SK-N-SH (cell line): ENCODE measurements at places on chromosomes 2 and 18. TPM values are rescaled to one million over a fixed set of nuclear protein-coding genes. Genes with fewer than 3 reads are reported as not detected.

GRCh38 chr2:152426801-152427200, 91.8 kb downstream of the FMNL2 start:
- DNase-seq = no peak
- no peak overlapping the region for H3K4me3 ChIP-seq
- no peak overlapping the region for H3K27ac ChIP-seq
- no peaks in the 10 kb centered on the region for H3K36me3 ChIP-seq
- H3K27me3 ChIP-seq = no peaks in the 10 kb centered on the region
- H3K4me1 ChIP-seq = peaks cover 12% of the 10 kb centered on the region

GRCh38 chr2:211930331-211930730, 608.3 kb downstream of the ERBB4 start:
- no peaks in the 10 kb centered on the region for H3K4me1 ChIP-seq
- H3K27ac ChIP-seq = no peak overlapping the region
- H3K27me3 ChIP-seq = no peaks in the 10 kb centered on the region

DNA sequence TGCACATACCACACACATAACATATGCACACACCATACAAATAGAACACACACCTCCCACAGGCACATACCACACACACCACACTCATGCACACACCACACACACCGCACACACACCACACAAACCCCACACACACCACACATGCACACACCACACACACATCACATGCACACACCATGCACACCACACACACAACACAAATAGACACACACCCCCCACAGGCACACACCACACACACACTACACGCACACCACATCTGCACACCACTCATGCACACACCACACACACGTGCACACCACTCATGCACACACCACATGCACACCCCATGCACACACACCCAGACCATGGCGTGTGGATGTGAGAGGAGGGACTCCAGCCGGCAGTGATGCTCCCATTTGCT, 161.7 kb upstream of the TPO start:
- no peaks in the 10 kb centered on the region for H3K27me3 ChIP-seq
- no peak overlapping the region for H3K27ac ChIP-seq
- H3K4me3 ChIP-seq = no peak overlapping the region
- no peak for DNase-seq

GRCh38 chr2:3262437-3263388, 114.9 kb downstream of the EIPR1 start:
- no peaks in the 10 kb centered on the region for H3K36me3 ChIP-seq
- H3K27ac ChIP-seq = no peak overlapping the region
- H3K27me3 ChIP-seq = no peaks in the 10 kb centered on the region
- H3K4me3 ChIP-seq = no peak overlapping the region

DNA sequence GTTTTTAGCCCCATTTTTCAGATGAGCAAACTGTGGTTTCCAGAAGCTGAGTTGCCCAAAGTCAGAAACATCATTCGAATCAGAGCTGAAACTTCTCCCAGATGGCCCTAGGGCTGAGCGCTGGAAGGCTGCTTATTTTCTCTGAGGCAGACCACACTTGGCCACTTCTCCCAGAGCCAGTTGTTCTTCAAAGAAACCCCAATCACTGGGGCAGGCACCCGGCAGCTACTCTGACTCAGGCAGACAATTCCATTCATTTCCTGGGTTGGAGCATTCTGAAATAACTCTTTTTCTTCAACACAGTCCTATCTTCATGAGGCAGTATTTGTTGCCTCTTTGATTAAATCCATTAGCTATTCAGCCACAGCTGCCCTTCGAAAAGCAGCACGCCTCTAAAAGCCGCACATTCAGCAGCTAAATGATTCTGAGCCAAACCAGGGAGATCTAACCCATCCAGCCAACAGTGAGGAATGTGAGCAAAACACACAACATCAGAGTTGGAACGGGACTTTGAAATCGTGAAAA, 40.9 kb downstream of the LRATD1 start:
- no peak overlapping the region for H3K4me3 ChIP-seq
- no peak overlapping the region for H3K27ac ChIP-seq
- DNase-seq = no peak
- no peaks in the 10 kb centered on the region for H3K36me3 ChIP-seq
- peaks cover 12% of the 10 kb centered on the region for H3K4me1 ChIP-seq

- no peaks in the 10 kb centered on the region for H3K27me3 ChIP-seq
- no peak for DNase-seq
- no peak overlapping the region for H3K4me3 ChIP-seq
- no peaks in the 10 kb centered on the region for H3K4me1 ChIP-seq
These were observed 390.4 kb downstream of the TSN start for GRCh38 chr2:122145856-122146255.

- H3K27ac ChIP-seq = no peak overlapping the region
- no peak overlapping the region for H3K4me3 ChIP-seq
- H3K4me1 ChIP-seq = no peaks in the 10 kb centered on the region
- no peaks in the 10 kb centered on the region for H3K27me3 ChIP-seq
These were observed 41.1 kb upstream of the REG3G start for GRCh38 chr2:78984386-78984785.

Gene WDR12
- polyA plus RNA-seq = 21.2 and 41.0 TPM in 2 replicates

Gene EIPR1
- polyA plus RNA-seq = 85.9 and 103 TPM in 2 replicates

Gene SLC9A2
- polyA plus RNA-seq = not detected in 2 replicates

DNA sequence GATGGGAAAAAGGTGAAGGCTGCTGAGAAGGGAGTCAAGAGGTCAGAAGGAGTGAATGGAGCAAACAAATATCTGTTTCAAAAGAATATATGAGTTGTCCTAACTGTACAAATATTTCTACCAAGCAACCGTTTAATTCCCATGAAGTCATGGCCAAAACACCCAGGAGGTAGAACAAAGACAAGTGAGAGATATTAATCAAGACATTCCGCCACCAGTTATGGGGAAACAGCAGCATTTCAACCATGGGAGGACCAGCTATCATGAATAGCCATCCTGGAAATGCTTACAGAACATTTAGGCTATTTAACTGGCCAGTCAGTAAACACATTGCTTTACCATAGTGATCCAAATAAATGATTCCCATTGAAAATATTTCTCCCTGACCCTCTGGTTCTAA, 396.3 kb downstream of the IRS1 start:
- H3K36me3 ChIP-seq = no peaks in the 10 kb centered on the region
- DNase-seq = no peak
- peak overlapping the region; percentile 51 for H3K27ac ChIP-seq
- H3K27me3 ChIP-seq = no peaks in the 10 kb centered on the region
- no peak overlapping the region for H3K4me3 ChIP-seq

GRCh38 chr18:6207116-6207515, 207.6 kb downstream of the L3MBTL4 start:
- H3K27ac ChIP-seq = no peak overlapping the region
- H3K4me1 ChIP-seq = no peaks in the 10 kb centered on the region
- no peaks in the 10 kb centered on the region for H3K27me3 ChIP-seq
- no peak overlapping the region for H3K4me3 ChIP-seq
- no peaks in the 10 kb centered on the region for H3K36me3 ChIP-seq

DNA sequence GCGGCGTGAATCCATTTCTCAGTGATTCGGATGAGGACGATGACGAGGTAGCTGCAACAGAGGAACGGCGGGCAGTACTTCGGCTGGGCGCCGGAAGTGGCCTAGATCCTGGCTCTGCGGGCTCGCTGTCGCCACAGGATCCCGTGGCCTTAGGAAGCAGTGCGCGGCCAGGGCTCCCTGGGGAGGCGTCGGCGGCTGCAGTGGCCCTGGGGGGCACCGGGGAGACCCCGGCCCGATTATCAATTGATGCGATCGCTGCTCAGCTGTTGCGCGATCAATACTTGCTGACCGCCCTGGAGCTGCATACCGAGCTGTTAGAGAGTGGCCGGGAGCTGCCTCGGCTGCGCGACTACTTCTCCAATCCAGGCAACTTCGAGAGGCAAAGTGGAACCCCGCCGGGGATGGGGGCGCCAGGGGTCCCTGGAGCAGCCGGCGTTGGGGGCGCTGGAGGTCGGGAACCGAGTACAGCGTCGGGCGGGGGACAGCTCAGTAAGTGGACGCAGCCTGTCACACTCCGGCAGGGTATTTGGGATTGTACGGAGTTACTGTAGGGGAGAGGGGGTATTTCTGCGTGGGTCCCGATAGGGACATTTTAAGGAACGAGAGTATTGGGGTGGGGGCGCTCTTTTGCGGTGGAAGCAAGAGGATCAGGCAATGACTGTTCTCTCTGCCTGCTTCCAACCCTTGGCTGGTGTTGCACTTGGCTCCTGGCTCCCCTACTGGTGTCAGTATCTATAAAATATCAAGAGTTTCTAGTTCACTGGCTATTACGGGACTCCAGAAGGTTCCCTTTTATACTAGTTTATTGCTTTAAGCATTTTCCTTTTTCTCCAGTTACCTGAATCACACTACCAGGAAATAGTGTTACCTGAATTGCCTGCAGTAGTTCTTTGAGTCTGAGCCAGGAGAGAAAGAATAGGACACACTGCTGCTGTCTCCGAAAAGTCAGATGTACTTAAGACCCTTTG, 772 bp downstream of the RELCH start:
- H3K4me1 ChIP-seq = peaks cover 17% of the 10 kb centered on the region; the same call in 1 of the 2 replicates
- H3K36me3 ChIP-seq = peaks cover 11% of the 10 kb centered on the region
- H3K4me3 ChIP-seq = peak overlapping the region; percentile 100
- no peak for DNase-seq
- H3K27me3 ChIP-seq = no peaks in the 10 kb centered on the region

- H3K4me1 ChIP-seq = peaks cover 16% of the 10 kb centered on the region
- H3K36me3 ChIP-seq = no peaks in the 10 kb centered on the region
- no peaks in the 10 kb centered on the region for H3K27me3 ChIP-seq
- no peak overlapping the region for H3K27ac ChIP-seq
These were observed 23.2 kb downstream of the CTIF start for GRCh38 chr18:48562075-48562474.

- no peaks in the 10 kb centered on the region for H3K36me3 ChIP-seq
- no peak for DNase-seq
- no peak overlapping the region for H3K27ac ChIP-seq
- no peaks in the 10 kb centered on the region for H3K27me3 ChIP-seq
- no peak overlapping the region for H3K4me3 ChIP-seq
These were observed 89.3 kb upstream of the OTOS start for GRCh38 chr2:240229603-240230235.

GRCh38 chr2:208501206-208501605, 94.6 kb downstream of the PTH2R start:
- H3K4me1 ChIP-seq = no peaks in the 10 kb centered on the region
- DNase-seq = no peak
- no peak overlapping the region for H3K27ac ChIP-seq
- no peak overlapping the region for H3K4me3 ChIP-seq
- H3K36me3 ChIP-seq = no peaks in the 10 kb centered on the region

- H3K27me3 ChIP-seq = no peaks in the 10 kb centered on the region
- no peaks in the 10 kb centered on the region for H3K36me3 ChIP-seq
- H3K4me1 ChIP-seq = peaks cover 14% of the 10 kb centered on the region
- peak overlapping the region; percentile 60 for H3K27ac ChIP-seq
These were observed 249.0 kb upstream of the TANK start for GRCh38 chr2:160911258-160911657.

GRCh38 chr2:119290859-119291587, 67.4 kb downstream of the STEAP3 start:
- no peaks in the 10 kb centered on the region for H3K27me3 ChIP-seq
- peak overlapping the region; percentile 26; the same call in 1 of the 2 replicates for H3K4me3 ChIP-seq
- H3K36me3 ChIP-seq = no peaks in the 10 kb centered on the region
- H3K4me1 ChIP-seq = no peaks in the 10 kb centered on the region
- no peak overlapping the region for H3K27ac ChIP-seq

Gene CCT4
- polyA plus RNA-seq = 75.0 and 75.1 TPM in 2 replicates

Gene PRSS56
- not detected in 2 replicates for polyA plus RNA-seq

Gene PRKCE
- polyA plus RNA-seq = 16.3 and 20.4 TPM in 2 replicates

Gene GREB1
- polyA plus RNA-seq = 2.7 and 2.9 TPM in 2 replicates

GRCh38 chr2:38533180-38533579, 69.5 kb downstream of the HNRNPLL start:
- H3K27ac ChIP-seq = no peak overlapping the region
- no peaks in the 10 kb centered on the region for H3K36me3 ChIP-seq
- no peaks in the 10 kb centered on the region for H3K4me1 ChIP-seq
- no peaks in the 10 kb centered on the region for H3K27me3 ChIP-seq

Gene CHRNG
- not detected in 2 replicates for polyA plus RNA-seq

Gene DAPL1
- polyA plus RNA-seq = not detected in 2 replicates

- no peaks in the 10 kb centered on the region for H3K36me3 ChIP-seq
- no peak for DNase-seq
- H3K4me3 ChIP-seq = no peak overlapping the region
- H3K4me1 ChIP-seq = no peaks in the 10 kb centered on the region
- no peak overlapping the region for H3K27ac ChIP-seq
These were observed 92.0 kb downstream of the POU3F3 start for GRCh38 chr2:104945866-104946265.

DNA sequence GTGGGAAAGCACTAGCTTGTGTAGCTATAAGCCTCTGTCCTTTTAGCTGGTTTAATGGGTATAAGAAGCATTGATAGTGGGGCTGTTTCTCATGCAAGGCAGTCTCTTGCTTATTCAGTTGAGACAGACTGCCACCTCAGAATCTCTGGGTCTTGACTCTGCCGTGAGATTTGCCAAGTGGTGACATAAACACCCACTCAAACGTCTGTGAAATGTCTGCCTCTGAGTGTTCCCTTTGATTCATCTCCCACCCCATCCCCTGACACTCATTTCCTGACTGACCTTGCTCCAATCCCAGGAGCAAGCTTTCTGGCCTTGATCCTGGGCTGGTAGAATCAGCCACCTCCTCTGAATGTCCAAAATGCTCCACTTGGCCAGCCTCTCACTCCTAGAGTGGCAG, 141.9 kb upstream of the RBMS1 start:
- H3K27ac ChIP-seq = no peak overlapping the region
- no peak for DNase-seq
- H3K4me3 ChIP-seq = no peak overlapping the region
- H3K4me1 ChIP-seq = no peaks in the 10 kb centered on the region; the same call in 1 of the 2 replicates
- H3K36me3 ChIP-seq = no peaks in the 10 kb centered on the region

Gene CPSF3
- polyA plus RNA-seq = 31.4 and 34.2 TPM in 2 replicates

DNA sequence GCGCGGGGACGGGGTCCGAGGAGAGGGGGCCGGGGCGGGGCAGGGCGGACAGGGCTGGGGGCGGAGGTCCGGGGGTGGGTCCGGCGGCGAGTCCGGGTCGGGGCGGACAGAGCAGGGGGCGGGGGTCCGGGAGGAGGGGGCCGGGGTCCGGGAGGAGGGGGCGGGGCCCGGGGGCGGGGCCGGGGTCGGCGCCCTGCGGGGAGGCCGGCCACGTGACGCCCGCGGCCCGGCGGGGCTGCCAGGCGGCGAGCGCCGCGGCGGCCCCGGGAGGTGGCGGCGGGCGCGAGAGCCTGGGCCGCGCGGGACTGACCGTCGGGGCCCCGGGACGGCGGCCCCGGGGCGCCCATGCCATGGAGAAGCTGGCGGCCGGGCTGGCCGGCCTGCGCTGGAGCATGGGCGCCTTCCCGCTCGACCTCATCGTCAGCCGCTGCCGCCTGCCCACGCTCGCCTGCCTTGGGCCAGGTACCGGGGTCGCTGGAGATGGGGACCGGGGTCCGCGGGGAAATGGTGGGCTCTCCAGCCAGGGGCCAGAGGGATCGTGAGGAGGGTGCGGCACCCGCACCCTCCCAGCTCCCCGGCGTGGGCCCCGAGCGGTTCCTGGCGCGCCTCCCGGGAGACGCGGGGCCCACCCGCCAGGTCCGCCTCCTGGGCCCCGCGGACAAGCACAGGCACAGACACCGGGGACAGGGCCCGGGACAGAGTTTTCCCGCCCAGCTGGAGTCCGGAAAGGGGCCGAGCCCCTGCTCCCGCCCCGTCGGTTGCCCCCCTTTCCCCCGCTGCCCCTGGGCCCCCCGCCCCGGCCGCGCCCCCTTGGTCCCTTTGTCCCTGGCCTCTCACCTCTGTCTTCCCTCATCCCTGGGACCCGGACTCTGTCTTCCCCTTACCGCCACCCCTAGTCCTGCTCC, at the start of gene GAREM2:
GAREM2 (plus strand) TSS at position 218 of the 905 bp plus-strand sequence; CDS start at position 351, 133 bp downstream.
- H3K4me1 ChIP-seq = no peaks in the 10 kb centered on the region
- H3K36me3 ChIP-seq = no peaks in the 10 kb centered on the region
- no peaks in the 10 kb centered on the region for H3K27me3 ChIP-seq
- DNase-seq = peak; percentile 99
- H3K4me3 ChIP-seq = peak within 1 kb of the TSS; percentile 42; the same call in 1 of the 2 replicates

Gene PAX8
- 0.08 and 0.23 TPM in 2 replicates for polyA plus RNA-seq

Gene CYBRD1
- 21.1 and 34.8 TPM in 2 replicates for polyA plus RNA-seq
